ENCODE measurements at places on chromosomes 5 and 9.

DNA sequence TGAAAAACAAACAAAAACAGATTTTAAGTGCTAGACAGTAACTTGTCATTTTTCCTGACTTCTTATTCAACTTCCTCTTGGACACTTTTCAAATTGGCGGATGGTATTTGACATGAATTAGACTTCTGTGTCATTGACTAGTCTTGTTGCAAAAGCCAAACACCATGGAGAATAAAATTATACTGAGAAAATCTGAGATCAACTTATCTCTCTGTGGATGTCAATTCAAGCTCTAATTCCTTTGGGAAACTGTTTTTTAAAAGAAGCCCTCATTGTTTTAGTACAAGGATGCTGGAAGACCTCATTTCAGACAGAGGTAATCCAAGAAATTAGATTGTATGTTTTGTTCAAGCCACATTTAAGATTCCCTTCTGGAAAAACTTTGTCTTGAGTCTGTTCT is 831.0 kb downstream of the SEMA5A start:
- no peak for DNase-seq

- DNase-seq: no peak
These were observed 226.1 kb upstream of the NMUR2 start for GRCh38 chr5:152631221-152631620.

GRCh38 chr5:179608131-179608581 is 15.3 kb downstream of the HNRNPH1 start:
- DNase-seq: no peak

DNA sequence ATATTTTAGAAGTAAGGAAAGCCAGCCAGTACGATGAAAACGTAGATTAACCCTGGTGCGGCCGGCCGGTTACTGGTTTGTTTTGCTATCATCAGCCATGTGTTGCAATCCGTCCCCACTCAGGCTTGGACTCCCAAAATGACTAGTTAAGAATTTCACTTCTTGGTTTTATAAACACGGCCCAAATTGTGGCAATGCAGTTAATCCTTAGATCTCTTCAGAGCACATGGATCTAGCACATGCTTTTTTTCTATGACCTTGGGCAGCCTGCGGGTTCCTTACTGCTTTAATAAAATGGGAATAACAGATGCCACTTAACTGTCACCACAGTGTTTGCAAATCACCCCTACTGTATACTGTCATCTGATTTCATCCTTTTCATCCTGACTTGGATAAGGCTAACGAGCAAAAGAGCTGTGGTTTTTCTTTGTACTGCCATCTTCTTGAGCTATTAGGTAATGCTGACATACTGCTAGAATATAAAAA is 1.5 kb downstream of the NDFIP1 start:
- DNase-seq: peak; percentile 67

DNA sequence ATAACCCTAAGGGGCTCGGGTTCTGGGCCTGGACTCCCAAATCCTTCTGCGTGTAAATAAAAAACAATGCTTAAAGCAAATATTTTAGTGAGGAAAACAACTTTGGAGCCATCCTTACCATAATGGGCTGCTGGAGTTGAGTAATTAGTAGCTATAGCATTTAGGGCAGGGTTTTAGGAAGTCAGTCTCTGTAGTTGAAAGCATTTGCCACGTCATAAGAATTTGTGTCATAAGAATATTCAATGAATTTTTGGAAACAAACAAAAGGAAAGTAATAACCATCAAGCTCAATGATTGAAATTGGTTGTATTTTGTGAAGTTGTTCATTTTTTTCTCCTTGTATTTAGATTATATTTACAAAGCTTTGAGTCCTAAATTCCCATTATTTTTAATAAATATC is 114.8 kb upstream of the ELL2 start:
- DNase-seq: no peak
